ENCODE measurements at places on chromosomes 6 and 20.

GRCh38 chr6:75446241-75446880 lies 47.2 kb downstream of the FILIP1 start:
- no peak for DNase-seq

DNA sequence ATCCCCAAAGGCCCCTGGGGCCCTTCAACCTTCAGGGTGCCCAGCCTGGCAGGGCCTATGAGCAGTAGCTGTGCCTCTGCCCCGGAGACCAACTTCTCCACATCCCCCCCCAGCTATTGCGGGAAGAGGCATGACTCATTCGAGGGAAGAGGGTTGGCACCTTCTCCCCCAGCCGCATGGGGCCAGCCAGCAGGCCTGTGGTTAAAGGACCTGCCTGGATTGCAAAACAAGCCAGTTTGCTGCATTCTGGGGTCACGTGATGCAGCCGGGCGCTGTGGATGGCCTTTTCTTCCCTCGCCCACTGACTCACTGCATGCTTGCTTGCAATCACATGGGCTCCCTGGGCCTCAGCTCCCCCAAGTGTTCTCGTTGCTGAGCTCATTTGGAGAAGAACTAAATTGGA lies 182.5 kb downstream of the MAFB start:
- peak; percentile 91 for DNase-seq

DNA sequence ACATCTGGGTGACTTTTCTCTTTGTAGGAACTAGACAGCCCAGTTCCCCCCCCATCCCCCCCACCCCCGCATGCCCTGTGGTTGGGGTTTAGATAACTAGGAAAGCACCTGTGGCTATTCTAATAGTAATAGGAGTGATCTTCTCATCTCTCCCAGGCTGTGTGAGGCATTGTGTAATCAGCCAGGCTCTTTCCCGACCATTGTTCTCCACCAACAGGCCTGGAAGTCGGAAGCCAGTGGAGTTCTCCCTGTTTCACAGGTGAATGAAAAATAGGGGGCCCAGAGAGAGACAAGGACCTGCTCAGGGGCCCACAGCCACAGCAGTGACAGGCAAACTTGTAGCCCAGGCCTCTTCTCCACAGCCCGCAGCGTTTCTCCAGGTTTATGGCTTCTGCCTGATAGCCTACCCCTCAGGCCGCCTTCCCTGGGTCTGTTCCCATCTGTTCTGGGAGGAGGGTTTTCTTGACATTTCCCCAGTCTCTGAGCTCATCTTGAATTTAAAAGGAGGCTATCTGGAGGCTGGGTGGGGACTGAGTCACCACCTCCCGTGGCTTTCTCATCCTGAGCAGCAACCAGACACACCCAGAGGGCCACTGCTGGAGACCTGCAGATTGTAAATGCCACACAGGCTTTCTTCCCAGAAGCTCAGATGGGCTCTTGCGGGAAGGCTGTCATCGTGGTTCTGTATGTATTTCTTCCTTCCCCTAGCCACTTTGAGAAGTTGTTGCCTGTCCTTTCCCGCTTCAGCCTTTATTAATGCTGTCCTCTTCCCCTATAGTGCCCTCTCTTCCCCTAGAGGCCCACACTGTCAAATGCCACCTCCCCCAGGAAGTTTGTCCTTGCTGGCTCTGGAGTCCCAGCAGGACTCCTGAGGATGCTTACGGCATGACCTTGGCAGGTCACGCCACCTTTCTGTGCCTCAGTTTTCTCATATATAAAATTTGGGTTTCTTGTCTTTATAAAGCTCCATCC lies 75.9 kb upstream of the MYL9 start:
- DNase-seq, result no peak

DNA sequence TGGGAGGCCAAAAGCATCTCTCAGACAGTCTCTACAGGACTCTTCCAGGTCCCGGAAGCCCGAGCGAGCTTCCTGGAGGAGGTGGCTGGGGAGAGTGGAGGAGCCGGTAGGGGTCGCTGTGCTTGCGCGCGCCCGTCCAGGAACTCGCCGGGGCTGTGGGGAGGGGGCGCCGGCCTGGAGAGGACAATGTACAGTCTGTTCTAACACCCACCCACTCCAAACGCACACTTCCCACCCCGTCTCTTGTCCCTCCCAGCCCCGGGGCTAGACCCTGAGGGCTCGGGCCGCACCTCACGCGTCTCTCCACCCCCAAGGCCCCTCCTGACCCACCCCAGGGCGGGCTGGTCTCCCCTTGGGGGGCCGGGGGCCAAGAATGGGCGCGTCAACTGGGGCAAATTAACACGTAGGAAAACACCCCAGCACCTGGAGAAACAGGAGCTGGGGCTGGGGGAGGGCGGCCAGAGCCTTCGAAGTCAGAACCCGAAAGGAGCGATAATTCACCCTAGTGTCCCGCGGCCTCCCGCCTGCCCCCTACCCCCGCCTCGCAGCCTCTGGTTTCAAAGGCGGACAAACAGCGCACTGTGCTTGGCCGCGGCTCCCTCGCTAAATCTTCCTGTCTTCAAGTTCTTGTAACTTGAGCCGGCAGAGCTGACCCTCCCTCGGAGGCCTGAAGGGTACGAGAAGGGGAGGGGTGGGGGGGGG lies 103.2 kb upstream of the FOXP4 start:
- no peak for DNase-seq

- no peak for DNase-seq
Measured at GRCh38 chr6:167121335-167121841, 1.5 kb upstream of the CCR6 start.

DNA sequence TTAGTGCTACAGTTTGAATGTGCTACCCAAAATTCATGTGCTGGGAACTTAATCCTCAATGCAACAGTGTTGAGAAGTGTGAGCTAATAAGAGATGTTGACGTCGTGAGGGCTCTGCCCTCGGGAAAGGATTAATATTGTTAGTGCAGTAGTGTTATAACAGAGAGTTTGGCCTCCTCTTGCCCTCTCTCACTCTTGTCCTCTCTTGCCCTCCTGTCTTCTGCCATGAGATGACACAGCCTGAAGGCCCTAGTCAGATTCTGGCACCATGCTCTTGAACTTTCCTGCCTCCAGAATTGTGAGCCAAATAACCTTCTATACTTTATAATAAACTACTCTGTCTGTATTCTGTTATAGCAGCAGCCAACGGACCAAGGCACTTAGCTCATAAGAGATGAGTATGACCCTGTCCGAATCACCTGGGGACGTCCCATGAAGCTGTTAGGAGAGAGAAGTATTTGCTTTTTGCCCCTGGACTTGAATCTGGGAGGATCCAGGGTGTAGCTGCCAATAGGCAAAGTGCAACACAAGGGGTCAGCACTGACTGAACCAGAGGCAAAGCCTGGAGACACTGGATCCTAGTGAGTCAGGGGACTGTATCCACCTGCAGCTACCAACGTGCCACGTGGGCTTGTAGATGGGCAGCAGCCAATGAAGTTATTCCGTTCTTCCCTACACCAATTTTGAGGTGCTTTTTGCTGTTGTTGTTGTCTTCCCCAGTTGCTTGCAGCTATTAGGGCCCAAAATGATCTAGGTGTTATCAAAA lies 233.7 kb downstream of the THBS2 start:
- DNase-seq, result no peak

- no peak for DNase-seq
Measured at GRCh38 chr20:6665621-6666355, 101.7 kb upstream of the BMP2 start.

DNA sequence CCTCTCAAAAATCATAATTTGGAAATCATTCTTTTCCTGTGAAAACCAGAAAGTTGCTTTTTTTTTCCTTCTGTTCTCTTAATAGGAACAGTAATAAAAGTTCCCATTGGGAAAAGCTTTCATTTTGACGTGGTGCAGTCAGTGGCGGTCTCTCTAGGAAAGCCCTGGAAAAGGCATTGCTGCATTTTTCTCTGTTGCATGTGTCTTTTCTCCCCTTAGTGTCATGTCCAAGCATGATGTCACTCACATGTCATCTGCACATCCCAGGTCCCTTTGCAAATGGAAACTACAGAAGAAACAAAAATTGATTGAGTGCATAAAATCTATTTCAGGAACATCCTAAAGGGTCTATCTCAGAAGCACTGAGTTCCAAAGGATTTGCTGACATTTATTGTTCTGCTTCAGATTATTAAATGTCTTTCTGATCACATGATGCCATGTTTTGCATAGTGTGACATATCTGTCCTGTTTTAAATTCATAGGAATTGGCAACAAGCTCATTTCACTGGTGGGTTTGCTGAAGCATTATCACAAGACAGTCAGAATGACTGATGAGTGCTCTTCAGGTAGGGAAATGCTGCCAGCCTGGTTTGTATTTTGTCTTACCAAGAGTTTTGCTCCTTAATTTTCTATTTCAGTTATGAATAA lies 208.7 kb downstream of the SOX4 start:
- DNase-seq, result no peak

GRCh38 chr6:121691126-121691551 lies 255.7 kb downstream of the GJA1 start:
- no peak for DNase-seq

- no peak for DNase-seq
Measured at GRCh38 chr6:105745464-105746129, 340.5 kb upstream of the PRDM1 start.

- DNase-seq, result no peak
Measured at GRCh38 chr6:4756247-4756646, 20.0 kb upstream of the CDYL start.

DNA sequence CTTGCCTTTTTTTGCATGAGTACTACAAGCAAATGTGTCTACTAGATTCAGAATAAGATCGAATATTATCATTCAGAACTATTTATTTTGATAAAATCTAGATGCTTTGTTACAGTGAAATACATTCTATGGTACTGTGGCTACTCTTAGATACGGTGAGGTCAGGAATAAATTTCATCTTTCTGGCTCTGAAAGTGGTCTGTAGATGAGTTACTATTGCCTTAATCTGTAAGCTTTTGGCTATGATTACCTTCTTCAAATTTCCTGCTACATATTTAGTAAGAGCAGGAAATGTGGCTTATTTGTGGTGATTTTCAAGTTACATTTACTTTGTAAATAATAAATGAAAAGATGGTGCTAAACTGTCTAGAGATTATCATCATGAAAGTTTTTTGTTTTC lies 50.0 kb downstream of the SCAF8 start:
- no peak for DNase-seq
